CD8-positive, alpha-beta memory T cell (primary cell): ENCODE measurements at places on chromosomes 7 and 10. TPM values are rescaled to one million over a fixed set of nuclear protein-coding genes. Genes with fewer than 3 reads are reported as not detected.

- DNase-seq: no peak
Observed at GRCh38 chr10:12510984-12511383, 161.6 kb downstream of the CAMK1D start.

DNA sequence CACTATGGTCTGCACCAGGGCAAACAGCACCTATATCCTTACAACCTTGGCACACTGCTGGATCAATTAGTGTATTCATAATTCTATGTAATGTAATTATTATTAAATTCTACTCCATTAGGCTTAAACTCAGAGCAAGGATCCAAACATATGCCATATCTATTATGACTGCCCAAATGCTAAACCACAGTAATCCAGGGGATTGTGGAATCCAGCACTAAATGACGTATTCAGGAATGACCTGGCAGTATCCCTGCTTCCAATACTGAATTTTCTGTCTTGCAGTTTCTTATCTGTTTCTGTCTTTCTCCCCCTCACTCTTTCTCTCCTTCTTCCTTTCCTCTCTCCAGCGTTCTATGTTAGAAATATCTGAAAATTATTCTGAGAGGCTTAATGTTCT is 16.5 kb upstream of the UBE2D1 start:
- DNase-seq: no peak

- no peak for DNase-seq
Observed at GRCh38 chr7:122137251-122138077, 6.6 kb downstream of the AASS start.

- DNase-seq: no peak
Observed at GRCh38 chr7:132943645-132944044, 138.2 kb downstream of the CHCHD3 start.

- DNase-seq: no peak
Observed at GRCh38 chr7:98368716-98369115, 32.2 kb downstream of the BAIAP2L1 start.

SLC16A12 gene
- total RNA-seq: not detected

DNA sequence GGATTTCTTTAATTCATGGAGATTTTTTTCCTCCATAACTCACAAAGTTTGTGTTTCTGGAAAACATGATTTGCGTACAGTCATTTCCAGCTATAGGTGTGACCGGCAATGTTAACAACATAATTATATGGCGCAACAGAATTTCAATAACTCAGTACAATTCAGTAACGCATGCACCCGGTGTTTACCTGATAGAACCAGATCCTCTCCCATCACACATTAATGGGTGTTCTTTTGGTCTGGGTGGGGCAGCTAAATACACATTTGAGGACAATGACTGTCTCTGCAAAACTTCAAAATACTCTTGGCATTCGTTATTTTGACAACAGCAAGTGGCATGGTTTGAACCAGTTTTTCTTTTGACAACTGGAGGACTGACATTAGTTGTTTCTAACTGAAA is 102.3 kb downstream of the KLF6 start:
- no peak for DNase-seq

- DNase-seq: no peak
Observed at GRCh38 chr7:55096323-55096722, 77.5 kb downstream of the EGFR start.

GRCh38 chr7:92657391-92657790 is 67.2 kb upstream of the FAM133B start:
- no peak for DNase-seq

HMX2 gene
- not detected for total RNA-seq

DNA sequence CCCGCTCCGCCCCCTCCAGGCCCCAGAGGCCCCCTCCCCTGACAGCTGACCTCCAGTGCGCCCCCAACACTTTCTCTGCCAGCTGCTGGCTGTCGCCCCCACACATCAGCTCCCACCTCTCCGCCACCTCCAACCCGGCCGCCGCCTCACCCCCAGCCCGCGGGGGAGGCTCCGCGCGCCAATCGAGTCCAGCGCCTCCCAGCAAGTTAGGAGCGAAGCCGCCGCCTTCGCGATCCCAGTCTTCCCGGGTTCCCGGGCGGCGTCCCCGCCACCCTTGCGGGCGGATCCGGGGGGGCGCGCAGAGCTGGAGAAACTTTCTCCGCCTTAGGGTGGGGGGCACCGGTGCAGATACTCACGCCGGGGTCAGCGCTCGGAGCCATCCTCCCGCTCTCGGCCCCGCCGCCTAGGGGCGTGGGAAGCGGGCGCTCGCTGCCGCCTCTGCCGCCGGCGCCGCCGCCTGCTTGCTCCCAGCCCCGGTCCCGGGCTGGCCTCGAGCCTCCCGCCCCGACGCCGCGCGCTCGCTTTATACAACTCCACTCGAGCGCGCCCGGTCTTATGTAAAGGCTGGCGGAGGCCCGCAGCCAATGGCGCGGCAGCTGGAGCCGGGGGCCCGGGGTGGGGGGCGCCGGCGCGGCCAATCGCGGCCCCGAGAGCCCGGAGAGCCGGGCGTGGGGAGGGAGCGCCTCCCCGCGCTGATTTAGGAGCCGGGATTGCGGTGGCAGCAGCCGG is at the start of gene CRTAC1:
Gene CRTAC1 (minus strand): TSS at position 529 of the 729 bp plus-strand sequence. CDS start 149 bp downstream, at position 380.
- DNase-seq: no peak

- DNase-seq: no peak
Observed at GRCh38 chr7:7475601-7476000, 60.1 kb downstream of the COL28A1 start.

CDH23 gene
- 0.74 TPM for total RNA-seq

FEZF1 gene
- total RNA-seq: not detected

DNA sequence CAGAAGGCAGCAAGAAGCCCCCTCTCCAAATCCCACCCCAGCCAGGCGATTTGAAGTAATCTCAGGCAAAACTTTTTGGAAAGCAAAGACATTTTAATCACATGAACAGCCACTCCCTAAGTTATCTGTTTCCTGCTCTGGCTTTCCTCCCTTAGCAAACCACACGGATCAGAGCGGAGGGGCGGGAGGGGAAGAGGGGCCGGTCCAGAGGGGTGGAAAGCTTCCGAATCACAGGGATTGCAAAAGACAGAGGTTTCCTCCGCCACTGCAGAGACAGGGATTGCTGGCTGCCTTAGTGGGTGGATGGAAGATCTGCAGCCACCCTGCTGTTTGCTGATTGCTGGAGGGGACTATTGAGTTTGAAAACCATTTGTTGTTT is 41.2 kb downstream of the ZCCHC24 start:
- DNase-seq: no peak

- DNase-seq: no peak
Observed at GRCh38 chr7:22447762-22448161, 52.2 kb downstream of the STEAP1B start.

- DNase-seq: no peak
Observed at GRCh38 chr10:102868911-102869257, 386 bp upstream of the AS3MT start.

DNA sequence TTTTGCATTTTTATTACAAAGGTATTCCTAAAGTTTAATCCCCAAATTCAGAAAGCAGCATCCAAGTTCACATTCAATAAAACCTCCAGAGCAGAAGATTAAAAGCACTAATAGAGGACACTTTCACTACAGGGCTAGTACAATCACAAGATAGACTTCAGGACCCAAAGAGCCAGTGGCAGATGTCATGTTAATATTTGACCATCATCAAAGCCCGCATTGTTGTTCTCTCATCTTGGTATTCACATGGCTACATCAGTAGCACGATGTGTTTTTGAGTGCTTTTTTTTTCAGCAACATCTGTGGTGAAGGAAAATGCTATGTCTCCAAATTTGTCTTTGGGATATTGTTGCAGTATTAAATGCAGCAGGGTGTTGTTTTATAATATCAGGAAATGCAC is 134.3 kb downstream of the ARL4A start:
- no peak for DNase-seq

DNA sequence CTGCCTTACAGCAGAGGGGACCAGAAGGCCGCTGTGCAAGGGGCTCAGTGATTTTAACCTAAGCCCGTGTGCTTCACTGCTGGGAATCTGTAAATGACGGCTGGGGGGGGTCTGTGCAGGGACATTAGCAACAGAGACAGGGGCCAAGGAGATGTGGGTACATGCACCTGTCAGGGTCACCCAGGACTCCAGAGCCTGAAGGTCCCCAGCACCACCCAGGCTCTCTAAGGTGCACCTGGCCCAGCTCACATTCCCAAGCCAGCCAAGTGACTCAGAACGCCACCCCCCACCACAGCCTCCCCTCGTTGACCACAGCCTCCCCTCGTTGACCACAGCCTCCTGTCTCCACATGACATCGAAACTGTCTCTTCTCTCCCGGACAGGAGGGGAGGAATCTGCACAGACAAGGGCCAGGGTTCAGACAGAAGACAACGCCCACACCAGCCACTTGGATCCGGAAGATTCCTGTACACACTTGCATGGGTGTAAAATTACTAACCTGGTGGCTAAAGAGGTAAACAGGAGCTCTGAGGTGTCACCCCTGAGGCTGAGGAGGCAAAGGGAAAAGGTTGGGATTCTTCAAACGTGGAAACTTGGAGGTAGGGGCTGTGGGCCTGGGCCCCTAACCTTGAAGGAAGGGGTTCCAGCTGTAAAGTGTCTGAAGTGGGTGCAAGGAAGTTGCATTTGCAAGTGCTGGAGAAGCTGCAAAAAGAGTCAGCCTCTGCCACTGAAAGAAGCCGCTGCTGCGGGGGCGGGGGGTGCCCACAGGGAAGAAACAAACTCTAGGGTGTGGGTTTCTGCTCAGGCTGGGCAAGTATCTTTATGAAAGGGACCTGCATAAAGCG is 27.0 kb downstream of the CALML3 start:
- DNase-seq: no peak

DNA sequence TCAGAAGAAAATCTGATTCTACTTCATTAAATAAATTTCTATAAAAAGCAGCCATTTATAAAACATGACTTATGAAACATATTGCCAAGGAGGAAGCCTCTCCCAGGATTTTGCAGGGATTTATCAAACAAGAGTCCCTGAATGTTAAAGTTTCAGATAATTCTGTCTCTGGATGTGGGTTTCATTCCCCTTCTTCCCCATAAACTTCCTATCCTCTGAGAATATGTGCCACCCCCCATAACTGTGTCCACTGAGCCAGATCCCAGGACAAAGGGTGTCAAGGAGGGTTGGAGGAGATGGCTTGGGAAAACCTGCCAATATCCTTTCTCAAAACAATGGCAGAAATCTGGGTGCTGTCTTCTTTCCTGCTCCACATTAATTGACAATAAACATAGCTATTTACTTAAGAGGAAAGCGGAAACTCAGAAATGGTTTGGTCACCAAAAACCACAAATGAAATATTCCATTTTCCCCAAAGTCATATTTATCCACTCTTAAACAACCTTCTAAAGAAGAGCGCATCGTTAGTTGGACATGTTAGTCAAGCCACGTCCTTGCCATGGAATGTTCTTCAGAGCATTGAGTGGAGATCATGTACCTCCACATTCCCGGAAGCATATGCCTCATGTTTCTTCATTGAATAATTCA is 54.3 kb upstream of the AKR1E2 start:
- DNase-seq: no peak

- no peak for DNase-seq
Observed at GRCh38 chr7:15755061-15755460, 68.6 kb upstream of the MEOX2 start.

TSPAN13 gene
- total RNA-seq: 0.66 TPM

SHLD2 gene
- 42.9 TPM for total RNA-seq

DNA sequence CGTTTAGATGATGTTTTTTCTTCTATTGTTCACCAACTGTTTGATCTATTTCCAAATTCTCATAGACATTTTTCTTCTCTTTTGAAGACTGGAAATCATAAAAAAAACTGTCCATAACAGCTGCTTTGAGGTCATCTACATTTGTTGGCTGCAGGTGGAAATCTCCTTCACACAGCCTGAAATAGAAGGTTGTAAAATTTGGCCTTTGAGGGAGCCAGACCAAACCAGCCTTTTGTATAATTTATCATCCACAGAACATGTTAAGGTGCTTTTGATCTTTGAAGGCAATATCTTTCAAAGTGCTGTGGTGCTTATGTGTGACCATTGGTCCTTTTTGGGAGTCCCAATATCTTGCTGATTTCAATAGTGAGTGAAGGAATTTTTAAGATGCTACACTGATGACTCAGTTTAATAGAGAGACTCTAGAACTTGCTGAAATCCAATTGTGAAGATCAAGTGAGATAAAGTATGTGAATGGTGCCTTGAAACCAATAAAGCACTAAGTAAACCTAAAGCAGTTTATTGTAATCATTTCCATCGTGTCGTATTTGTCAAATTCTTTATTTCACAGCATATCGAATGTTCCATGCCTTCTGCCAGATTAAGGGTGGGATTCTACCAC is 5.4 kb downstream of the FERD3L start:
- no peak for DNase-seq

CHST15 gene
- 0.18 TPM for total RNA-seq

DNA sequence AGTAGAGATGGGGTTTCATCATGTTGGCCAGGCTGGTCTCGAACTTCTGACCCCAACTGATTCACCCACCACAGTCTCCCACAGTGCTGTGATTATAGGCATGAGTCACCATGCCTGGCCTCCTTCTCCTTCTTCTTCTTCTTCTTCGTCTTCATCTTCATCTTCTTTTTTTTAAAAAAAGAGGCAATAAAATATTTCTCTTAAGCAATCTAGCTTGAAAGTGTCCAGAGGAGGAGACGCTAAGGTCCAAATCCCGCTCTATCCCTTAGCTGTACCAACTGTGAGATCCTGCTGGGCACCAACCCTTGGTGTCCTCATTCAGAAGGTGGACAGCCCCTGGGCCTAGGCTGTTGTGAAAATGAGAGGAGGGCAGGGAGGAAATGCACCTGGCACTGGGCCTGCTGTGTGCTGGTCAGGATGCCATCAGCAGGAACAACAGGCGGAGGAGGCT is 13.9 kb upstream of the PSAP start:
- DNase-seq: no peak

TACR2 gene
- total RNA-seq: not detected
